Stimulated activated CD4-positive, alpha-beta T cell treated with anti-CD3 and anti-CD28 coated beads, Interleukin-4, amount 100 ng/mL, for 24 hours (primary cell): ENCODE measurements at places on chromosomes 13 and 19.
A peak's percentile ranks its signal among the peaks of the same experiment; 100 is the strongest.

GRCh38 chr19:42349378-42350107 is 24.1 kb downstream of the MEGF8 start:
- DNase-seq: no peak

GRCh38 chr13:72125561-72125960 is 258.6 kb upstream of the DACH1 start:
- no peak for DNase-seq

- no peak for DNase-seq
Measured at GRCh38 chr19:7507884-7508283, 8.0 kb upstream of the ZNF358 start.

- no peak for DNase-seq
Measured at GRCh38 chr19:7815325-7815724, 14.7 kb upstream of the EVI5L start.

GRCh38 chr13:46126552-46127357 is 21.9 kb upstream of the CPB2 start:
- DNase-seq: peak; percentile 69

DNA sequence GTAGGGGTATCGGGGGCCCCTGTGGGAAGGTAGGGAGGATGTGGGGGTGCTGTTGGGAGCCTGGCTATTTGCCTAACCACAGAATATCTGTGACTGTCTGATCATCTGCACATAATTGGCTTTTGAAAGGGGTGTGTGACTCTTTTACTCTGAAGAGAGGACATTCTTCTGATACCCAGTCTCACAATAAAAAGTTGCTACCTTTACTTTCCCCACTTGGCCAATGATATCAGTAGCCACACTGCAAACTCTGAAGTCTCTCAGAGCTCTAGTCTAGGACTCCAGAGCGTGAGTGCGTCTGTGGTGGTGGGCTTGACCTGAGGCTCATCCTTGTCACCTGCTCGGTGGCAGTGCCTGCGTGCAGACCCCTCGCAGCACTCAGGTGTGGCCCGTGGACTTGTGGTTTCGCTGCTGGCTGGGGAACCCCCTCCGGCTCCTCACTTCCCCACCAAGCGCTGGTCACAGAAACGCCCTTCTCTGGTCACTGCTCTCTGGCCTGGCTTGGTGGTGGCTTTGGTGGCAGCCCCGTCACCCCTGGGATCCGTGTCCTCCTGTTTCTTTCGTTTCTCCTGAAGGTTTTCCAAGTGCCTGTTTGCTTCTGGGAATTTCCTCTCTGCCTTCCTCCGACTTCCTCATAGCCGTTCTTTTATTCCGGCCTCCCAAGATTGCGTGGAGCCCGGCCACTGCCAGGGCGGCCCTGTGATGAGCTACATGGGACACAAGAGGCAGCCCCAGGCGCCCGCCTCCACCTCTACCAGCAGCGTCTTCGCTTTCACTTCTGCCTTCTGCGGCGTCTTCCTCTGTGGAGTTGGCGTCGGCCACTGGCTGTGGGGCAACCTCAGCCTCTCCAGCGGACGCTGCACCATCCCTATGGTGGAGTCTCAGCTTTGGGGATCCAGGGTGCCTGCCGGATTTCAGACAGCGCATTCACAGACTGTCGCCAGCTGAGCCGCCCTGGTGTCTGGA is 78.0 kb downstream of the ATP11A start:
- no peak for DNase-seq

GRCh38 chr13:58144616-58145015 is 513.1 kb downstream of the PCDH17 start:
- no peak for DNase-seq

- no peak for DNase-seq
Measured at GRCh38 chr19:30670011-30670329, 297.8 kb downstream of the ZNF536 start.

DNA sequence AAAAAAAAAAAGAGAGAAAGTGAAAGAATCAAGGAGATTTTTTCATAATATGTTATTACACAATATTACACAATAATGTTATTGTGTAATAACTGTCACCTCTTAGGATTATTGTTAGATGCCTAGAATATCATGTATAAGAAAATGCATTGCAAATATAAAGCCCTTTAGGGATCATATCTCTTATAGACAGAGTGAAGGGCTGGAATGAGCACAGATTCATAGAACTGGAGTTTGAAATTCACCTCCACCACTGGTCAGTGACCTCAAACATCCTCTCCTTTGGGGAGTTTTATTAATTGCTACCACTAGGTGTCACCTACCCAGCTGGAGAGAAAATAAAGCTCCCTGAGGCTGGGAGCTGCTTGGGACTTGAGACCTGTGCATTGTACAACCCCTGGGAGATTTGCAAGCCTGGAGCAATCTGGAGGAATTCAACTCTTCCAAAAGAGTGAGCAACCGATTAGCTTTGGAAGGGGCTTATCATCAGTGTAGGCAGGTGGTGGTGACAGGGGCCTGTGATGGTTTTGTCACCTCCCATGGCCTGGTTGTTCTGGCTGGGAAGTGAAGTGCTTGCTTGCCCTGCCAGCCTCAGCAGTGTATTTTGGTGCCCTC is 30.3 kb upstream of the FRY start:
- no peak for DNase-seq

GRCh38 chr13:51451467-51452360 is 1.1 kb downstream of the INTS6 start:
- peak; percentile 81 for DNase-seq

- DNase-seq: peak; percentile 45
Measured at GRCh38 chr19:926589-927350, 935 bp downstream of the ARID3A start.

DNA sequence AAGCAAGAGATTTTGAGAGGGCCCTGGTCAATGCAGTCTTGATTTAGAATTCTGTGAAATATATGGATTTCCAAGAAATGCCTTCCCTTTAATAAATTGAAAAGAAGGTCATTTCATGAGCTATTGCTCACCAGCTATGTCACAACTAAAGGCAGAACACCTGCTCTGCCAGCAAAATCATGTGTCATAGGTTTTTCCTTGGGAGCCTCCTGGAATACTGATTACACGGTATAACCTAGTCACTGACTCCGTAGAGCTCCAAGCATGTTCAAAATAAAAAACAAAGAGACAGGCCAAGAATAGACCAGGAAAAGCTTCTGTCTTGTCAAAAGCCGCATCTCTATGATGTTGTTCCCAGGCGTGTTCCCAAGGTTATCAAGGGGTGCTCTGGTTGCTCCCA is 45.5 kb downstream of the HSPH1 start:
- DNase-seq: no peak

DNA sequence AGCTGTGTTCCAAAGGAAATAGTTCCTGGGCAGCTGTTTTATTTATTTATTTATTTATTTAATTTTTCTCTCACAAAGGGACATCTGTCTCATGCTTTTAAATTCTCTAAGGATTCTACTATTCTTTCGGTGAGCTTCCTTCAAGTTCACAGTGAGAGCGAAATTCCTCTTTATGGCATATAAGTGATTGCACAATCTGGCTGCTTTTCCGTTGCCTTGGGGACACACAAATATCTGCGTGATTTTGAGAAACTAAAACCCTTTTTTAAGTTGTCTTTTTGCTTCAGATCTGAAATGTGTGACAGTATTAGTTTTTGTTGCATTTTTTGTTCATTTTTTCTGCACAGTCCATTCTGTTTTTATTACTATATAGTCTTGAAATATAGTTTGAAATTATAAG is 19.2 kb downstream of the ZNF486 start:
- DNase-seq: no peak

DNA sequence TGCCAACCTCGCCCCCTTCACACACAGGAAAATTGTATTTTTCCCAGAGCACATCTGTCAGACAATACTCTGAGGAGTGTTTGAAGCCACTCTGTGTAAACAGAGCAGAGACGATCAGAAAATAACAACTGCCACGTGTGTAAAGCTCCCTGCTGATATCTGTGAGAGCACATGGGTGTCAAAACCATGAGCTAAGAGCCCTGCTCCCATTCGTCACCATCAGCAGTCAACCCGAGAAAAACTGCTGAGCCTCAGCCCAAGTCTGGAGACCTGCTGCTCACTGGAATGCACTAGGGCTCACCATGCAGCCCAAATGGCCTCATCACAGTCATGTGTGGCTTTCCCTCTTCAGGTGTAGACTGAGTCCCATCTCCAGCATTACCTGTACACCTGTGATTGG is 304.1 kb downstream of the FGF14 start:
- DNase-seq: no peak

DNA sequence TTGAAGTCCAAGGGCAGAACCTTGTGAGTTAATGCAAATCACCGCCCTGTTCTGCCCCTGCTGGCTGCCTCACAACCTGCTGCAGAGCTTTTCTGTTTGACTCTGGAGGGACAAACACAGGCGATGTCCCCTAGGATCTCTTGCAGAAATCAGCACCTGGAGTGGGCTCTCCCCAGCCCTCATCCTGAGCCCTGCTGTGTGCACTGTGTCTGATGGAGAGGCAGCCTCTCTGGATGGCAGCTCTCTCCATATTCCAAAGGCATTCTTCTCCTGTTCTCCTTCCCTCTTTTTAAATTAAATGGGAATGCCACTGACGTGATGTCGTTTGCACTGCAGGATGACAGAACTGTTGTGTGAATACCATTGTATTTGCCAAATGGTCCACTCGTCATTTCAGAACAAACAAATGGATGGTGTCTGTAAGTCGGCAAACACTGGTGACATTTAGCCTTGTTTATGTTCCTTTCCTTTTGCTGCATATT is 184.1 kb downstream of the ZNF536 start:
- DNase-seq: no peak

DNA sequence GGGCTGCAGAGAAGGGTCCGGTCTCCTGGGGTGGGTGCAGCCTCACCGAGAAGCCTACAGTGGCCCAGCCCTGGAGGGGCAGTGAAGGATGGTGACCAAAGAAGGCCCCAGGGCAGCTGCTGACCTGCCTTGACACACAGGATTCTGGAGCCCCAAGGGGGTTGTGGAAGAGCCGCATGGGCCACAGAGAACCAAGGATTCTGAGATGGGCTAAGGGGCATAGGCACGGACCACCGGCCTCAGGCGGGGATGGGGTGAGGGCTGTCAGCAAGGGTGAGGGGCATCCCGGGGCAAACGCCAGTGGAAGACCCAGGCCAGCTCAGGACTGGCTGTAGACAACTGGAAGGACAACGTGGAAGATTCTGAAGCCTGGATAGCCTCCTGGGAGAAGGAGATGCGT is 151.6 kb downstream of the TEX29 start:
- no peak for DNase-seq

- DNase-seq: no peak
Measured at GRCh38 chr13:50991579-50992521, 82.3 kb downstream of the RNASEH2B start.

GRCh38 chr13:50809133-50810090 is 34.1 kb downstream of the DLEU7 start:
- DNase-seq: no peak

- DNase-seq: no peak
Measured at GRCh38 chr13:112903071-112903577, 65.9 kb upstream of the MCF2L start.

DNA sequence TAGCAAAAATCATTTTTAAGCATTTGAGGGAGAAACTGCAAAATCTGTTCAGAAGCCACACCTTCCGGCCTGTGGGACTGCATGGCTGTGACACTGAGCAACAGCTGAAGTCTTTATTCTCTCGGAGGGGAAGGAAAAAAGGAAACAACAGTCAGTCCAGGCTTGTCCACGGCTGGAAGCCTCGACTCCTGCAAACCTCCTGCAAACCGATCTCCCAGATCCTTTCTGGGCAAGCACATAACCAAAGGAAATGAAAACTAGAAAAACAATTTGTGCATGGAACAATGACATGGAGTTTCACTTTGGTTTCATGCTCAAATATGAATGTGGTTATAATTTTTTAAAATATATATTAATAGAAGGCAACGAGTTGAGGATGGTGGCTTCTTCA is 1.0 kb downstream of the COL4A1 start:
- DNase-seq: no peak

GRCh38 chr19:4951656-4952055 is 17.3 kb upstream of the KDM4B start:
- no peak for DNase-seq

DNA sequence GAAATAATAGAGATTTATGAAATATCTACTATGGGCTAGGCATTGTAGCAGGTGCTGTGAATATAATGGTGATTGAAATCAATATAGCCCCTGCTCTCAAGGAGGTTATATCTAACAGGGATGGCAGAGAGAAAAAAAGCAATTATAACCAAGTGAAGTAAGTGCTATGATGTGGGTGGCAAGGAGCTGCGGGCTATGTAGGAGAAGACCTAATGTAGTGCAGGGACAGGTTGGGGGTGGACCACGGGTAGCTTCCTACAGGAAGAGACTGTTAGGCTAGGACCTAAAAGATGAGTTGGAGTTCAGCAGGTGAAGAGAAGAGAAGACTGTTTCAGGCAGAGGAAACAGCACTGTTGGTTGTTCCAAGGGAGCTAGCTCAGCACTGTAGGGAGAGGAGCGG is 311.0 kb downstream of the KCNRG start:
- no peak for DNase-seq

DNA sequence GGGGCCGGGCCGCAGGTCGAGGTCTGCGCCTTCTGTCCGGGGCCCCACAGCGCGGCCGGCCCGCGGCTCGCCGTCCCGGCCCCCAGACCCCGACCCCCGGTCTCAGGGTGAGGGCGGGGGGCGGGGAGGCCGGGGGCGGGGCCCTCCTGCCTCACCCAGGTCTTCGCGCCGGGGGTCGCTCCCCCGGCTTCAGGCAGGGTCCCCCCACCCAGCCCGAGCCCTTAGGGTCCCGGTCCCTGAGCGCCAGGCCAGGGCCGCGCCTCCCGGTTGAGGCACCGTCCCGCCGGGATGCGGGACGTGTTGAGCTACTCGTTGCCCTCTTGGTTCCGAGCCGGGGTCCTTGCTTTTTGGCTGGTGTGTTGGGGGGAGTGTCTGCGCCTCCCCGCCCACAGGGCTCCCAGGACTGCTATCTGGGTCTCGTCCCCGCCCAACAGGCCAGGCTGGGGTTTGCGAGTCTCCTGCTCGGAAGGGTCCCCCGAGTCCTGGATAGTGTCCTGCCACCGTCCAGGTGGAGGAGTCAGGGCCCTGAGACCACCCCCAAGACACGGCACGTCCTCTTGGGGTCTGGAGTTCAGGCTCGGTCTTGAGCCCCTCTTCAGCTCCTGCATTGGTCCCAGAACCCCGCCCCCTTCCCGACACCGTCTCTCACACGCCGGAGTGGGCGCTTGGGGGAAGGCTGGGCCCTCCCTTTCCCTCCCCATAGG is 452 bp downstream of the PIAS4 start:
- peak; percentile 30 for DNase-seq

GRCh38 chr13:108425056-108425455 is 155.5 kb downstream of the TNFSF13B start:
- DNase-seq: no peak

DNA sequence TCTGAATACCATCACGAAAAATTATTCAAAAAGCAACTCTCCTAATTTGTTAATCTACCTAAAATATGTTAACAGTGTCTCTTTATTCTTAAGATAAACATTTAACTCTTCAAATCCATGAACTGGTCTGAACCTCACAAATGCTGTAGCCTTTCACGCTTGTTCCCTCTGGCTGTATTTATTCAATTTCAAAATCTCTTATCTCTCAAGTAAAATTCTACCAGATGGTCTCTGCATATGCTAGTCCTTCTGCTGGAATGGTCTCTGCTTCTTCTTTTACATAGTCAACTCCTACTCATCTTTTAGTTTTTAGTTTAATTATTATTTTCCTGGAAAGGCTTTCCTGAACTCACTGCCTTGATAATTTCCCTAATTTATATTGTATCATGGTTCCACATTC is 232.9 kb upstream of the PCDH20 start:
- DNase-seq: no peak

GRCh38 chr19:7900931-7901330 is 2.7 kb upstream of the MAP2K7 start:
- DNase-seq: no peak

GRCh38 chr13:101767131-101767530 is 314.7 kb downstream of the ITGBL1 start:
- no peak for DNase-seq

GRCh38 chr19:2488405-2488941 is 12.5 kb downstream of the GADD45B start:
- DNase-seq: no peak

GRCh38 chr13:80339912-80340650 is 845 bp downstream of the SPRY2 start:
- no peak for DNase-seq
